Activated CD4-positive, alpha-beta T cell treated with anti-CD3 and anti-CD28 coated beads, Interleukin-10, Interleukin-2, amounts not matched to agents 100 ng/mL and 50 ng/mL, durations not matched to agents 16 hours and 8 hours (primary cell): ENCODE measurements at places on chromosomes 1 and 21.

DNA sequence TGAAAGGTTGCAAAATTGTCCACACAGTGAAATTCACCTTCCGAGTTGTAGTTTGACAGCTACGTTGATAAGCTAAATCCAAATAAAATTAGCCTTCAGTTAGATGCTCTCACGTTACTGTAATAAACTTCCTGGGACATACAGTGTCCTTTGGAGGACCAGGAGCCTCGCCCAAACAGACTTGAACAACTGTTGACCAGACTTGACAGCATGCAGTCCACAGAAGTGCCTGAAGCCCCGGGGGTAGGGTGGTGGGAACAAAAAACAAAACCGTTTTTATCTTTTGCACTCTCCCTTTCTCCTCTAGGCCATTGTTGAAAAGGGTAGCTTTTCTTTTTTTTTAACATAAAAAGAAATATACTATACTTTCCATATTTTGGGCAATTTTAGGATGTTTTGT, 172.8 kb upstream of the SAMSN1 start:
- DNase-seq, result no peak

DNA sequence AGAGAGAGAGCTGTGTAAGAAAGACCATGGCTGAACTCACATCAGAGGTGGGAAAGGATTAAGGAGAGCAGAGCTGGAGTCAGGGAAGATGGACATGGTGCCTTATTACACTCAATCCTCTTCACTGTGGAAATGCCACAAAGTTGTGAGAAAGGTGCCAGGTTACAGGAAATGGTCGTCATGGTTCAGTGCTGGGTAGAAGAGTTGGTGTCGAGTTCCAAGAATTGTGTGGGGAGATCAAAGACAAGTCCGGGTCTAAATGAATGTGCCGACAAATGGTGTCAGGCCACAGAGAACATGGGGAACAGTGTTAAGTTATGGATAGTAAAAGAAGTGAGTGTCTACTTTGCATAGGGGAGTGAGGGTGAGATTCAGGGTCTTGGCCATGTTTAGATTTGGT, 40.9 kb downstream of the LAMC2 start:
- DNase-seq, result peak; percentile 55

DNA sequence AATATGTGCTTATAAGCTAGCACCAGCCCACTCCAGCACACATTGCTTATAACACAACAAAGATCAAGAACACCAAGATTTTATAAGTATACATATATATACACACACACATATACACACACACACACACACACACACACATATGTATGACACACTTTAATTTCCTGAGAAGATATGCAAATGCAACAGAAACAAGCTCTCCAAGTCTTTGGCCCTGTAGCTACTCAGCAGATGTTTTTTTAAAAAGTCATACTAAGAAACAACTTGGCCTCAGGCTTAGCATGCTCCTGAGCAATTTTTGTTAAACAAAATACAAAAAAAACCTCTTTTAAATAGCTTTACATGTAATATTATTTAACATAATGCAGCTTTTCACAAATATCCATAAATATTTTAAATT, 11.1 kb downstream of the TNFSF18 start:
- no peak for DNase-seq

DNA sequence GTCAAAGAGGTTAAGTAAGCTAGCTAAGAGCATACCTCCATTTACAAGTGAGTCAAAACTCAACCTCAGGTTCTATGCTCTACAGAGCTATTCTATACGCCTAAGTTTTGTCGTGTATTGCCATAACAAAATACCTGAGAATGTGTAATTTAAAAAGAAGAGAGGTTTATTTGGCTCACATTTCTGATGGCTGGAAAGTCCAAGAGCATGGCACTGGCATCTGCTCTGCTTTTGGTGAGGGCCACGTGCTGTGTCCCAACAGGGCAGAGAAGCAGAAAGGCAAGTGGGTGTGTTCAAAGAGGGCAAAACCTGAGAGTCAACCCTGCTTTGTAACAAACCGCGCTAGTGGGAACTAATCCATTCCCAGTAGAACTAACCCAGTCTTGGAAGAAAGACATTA, 60.9 kb upstream of the POU2F1 start:
- no peak for DNase-seq

DNA sequence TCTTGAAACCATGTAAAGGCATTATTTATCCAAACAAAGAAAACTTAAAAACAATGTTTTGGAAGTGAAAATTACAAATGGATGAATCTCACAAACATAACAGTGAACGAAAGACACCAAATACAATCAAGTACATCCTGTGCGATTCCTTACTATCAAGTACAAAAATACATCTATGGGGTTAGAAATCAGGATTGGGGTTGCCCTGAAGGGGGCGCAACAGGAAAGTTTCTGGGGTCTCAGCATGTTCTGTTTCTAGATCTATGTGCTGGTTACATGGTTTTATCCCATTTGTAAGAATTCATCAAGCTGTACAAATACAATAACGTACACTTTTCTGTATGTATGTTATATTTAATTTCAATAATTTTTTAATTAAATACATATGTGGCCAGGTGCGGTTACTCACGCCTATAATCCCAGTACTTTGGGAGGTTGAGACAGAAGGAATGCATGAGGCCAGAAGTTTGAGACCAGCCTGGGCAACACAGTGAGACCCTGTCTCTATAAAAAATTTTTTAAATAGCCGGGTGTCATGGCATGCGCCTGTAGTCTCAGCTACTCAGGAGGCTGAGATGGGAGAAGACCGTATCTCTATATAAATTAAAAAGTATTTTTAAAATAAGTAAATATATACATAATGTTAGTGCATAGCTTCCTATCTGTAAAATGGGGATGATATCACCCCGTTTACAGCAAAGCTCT, 121.5 kb upstream of the SOD1 start:
- no peak for DNase-seq

GRCh38 chr1:111140680-111140967, 601 bp downstream of the CEPT1 start:
- no peak for DNase-seq

DNA sequence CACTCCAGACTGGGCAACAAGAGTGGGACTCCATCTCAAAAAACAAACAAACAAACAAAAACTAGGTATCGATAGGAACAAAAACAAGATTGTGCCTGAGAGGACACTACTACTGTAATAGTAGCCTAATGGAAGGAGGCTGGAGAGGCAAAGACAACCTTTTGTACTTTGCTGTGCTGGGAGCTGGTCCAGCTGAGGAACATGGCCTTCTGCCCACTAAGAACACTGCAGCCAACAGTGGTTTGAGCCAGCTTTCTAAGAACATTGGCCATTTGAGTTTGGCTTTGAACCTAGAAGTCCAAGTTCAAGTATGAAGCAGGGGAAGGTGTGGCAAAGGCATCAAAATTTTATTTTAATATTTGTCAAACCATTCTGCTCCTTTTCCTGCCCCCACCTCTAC, 22.7 kb upstream of the RGS8 start:
- DNase-seq, result no peak

DNA sequence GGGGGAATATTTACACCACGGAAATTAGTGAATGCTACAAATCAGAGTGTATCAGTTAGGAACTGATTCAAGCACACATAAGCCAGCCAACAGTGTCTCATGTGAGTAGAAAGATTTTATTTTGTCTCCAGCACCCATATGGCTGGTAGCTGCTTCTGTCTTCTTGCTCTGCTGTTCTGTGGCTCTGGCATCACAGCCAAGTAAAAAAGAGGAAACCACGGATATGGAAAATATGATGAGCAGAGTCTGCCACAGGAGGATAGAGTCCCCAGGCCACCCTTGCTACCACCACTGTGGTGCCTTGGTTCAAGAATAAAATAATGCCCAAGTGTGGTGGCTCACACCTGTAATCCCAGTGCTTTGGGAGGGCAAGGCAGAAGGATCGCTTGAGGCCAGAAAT, 53.6 kb upstream of the SPOCD1 start:
- no peak for DNase-seq

- DNase-seq, result peak; percentile 54
Observed at GRCh38 chr1:103514920-103515503, 10.5 kb upstream of the RNPC3 start.

- no peak for DNase-seq
Observed at GRCh38 chr1:17837233-17838030, 82.3 kb downstream of the ACTL8 start.

GRCh38 chr1:217554849-217555248, 76.0 kb downstream of the GPATCH2 start:
- DNase-seq, result no peak

GRCh38 chr1:224860488-224861338, 68.8 kb upstream of the DNAH14 start:
- DNase-seq, result no peak

- DNase-seq, result peak; percentile 21
Observed at GRCh38 chr21:38349111-38349746, 92.4 kb downstream of the KCNJ15 start.

- DNase-seq, result peak; percentile 37
Observed at GRCh38 chr1:35097224-35097623, 18.0 kb downstream of the ZMYM1 start.

GRCh38 chr1:54798206-54798605, 2.9 kb downstream of the TTC22 start:
- no peak for DNase-seq

DNA sequence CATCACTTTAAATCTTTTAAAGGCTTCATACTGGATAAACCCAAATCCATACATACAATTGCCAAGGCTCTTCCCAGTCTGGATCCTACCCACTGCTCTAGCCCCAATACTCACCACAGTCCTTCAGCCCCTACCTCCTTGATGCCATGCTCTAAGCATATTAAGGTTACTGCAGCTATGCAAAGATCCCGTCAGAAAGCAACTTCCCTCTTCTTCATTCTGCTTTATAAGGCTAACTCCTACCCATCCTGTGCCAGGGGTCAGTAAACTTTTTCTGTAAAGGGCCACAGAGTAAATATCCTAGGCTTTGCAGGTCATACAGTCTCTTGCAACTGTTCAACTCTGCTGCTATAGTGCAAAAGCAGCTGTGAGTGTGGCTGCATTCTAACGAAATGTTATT, 34.3 kb upstream of the MTF1 start:
- no peak for DNase-seq

DNA sequence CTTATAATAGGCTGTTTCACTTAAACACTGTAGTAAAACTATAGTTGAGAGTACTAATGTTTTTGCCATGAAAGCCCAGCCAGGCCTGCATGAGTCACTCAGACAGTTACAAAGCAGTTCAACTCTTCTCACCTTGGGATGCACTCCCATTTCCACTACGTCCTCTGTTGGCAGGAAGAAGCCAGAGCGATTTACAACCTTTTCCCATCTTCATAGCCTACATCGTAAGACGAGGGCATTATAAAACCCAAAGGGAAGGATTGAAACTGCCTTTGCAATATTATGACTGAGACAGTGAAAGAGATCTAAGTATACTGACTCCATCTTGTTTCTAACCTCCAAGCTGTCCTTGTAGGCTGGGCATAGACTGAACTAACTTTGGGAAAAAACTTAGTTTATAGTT, 71.8 kb upstream of the CSF1 start:
- DNase-seq, result no peak

GRCh38 chr1:14648896-14649855, 50.7 kb downstream of the KAZN start:
- no peak for DNase-seq

DNA sequence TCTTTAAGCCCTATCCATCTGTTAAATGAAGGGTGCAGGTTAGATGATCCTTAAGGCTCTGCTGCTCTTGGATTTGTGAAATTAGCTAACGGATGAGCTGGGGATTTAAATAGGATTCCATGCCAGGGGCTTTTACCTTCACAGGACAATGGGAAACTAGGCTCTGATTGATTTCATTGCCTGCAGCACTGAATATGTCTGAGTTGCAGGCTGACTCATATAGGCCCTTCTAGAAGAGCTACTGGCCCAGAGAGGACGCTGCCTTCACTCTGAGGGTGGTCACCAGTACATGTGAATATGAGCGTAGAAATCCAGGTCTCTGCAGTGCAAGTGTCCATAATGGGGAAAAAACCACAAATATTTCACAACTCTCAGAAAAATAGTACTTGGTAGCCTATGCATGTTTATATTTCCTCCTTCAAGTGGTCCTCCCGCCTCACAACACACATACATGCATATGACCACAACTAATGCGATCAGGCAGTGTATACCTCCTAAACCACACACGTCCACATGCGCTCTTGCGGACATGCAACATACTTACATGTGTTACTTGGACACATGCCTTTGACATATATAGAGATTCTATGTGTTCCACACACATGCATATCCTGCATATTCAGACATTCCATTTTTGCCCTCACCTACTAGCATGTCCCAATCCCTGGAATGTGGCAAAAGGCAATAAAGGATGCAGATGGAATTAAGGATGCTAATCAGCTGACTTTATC, 233.8 kb upstream of the JUN start:
- no peak for DNase-seq
